ENCODE measurements at places on chromosomes 5 and 9.
A peak's percentile ranks its signal among the peaks of the same experiment; 100 is the strongest.

- no peak for DNase-seq
Observed at GRCh38 chr9:21081999-21082398, 4.3 kb upstream of the IFNB1 start.

DNA sequence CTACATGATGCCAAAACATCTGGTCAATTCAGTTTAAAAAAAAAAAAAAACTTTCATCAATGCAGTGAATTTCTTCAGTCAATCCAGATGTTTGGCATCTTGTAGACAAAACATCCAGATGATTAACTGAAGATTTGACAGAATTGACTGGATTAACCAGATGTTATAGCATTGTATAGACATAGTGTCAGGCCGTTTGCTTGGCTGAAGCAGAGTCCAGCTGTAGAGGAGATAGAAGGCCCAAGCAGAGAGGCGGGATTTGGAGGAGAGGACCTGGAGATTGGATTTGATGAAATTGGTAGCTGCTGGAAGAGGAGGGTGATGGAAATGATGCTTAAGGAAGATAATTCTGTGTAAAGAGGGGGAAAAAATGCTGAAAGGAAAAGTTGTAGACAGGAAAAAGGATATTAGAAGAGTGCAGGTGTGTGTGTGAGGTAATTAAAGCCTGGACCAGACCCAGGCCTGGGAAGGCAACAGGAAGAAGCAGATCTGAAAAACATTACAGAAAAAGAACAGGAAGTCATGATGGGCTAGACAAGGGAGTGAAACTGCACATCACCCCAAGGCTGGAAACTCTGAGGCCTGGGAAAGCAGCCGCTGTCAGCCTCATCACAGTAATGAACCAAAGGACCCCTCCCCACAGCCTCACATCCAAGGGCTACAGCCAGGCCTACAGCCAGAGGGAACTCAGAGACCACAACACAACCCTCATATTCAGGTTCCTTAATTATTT lies 258.3 kb downstream of the CWC27 start:
- DNase-seq, result no peak

DNA sequence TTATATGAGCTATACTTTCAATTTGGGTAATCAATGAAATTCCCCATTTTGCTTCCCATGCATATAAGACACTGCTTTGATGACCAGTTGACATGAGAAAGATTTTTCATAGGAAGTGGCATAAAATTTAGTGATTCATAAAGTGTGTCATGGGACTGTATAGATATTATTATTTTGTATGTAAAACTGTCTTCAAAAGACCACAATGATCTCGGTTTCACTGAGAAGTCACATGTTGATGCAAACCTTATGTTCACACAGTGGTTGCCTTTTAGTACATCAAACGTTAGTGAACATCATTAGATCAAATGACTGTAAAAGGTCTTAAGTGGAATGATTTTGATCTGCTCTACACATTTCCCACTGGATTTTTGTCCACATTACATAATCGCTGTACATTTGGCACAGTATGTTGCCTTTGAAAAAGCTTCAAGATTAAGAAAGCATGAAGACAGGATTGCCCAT lies 349.2 kb upstream of the MEF2C start:
- no peak for DNase-seq

GRCh38 chr9:91301161-91301560 lies 60.6 kb downstream of the AUH start:
- DNase-seq, result peak; percentile 21

GRCh38 chr5:146047396-146047795 lies 58.0 kb downstream of the PLAC8L1 start:
- DNase-seq, result no peak

DNA sequence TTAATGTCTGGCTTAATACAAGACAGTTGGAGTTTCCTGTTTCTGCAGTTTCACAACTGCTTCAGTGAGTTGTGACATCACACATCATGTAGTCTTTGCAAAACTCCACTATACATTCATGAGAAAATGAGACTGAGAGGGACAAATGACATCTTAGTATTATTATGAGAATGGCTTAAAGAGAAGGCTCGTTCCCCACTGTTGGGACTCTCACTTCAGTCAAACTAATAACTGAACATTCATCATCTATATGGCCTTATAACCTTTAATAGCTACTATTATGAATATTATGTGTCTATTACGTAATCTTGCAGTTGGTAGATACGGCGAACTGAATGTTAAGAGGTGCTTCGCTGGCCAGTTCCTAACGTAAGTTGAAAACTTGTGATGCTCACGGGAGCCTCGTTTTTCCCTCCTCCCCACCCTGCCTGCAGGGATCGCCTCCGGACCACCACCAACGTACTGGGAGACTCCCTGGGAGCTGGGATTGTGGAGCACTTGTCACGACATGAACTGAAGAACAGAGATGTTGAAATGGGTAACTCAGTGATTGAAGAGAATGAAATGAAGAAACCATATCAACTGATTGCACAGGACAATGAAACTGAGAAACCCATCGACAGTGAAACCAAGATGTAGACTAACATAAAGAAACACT lies 79.4 kb downstream of the SLC1A3 start:
- peak; percentile 71 for DNase-seq

- DNase-seq, result peak; percentile 23
Observed at GRCh38 chr5:150412319-150413175, at the start of gene CD74. Gene CD74 (minus strand): TSS chr5:150412910. CDS start chr5:150412749, 161 bp downstream.

All from fibroblast of pulmonary artery (primary cell).